ENCODE measurements at places on chromosomes 2 and 18.

- DNase-seq = no peak
These were observed 13.5 kb downstream of the ZFP36L2 start for GRCh38 chr2:43212931-43213330.

DNA sequence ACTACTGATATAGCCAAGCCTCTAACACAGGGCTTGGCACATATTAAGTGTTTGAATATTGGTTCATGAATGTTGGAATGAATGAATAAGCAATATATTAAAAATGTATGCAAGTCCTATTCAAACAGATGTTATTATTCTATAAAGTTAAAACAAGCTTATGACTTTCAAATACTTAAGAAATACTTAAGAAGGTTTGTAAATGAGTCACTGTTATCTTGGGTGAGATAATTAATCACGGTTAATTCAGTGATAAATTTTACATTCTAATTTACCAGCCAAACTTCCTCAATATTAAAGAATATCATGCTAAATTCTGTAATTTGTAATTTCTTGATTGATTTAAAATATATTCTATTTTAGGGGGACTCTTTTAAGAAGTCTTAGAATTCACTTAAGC lies 74.8 kb downstream of the RBMS1 start:
- DNase-seq = no peak

- no peak for DNase-seq
These were observed 74.1 kb upstream of the PXDN start for GRCh38 chr2:1818404-1818803.

DNA sequence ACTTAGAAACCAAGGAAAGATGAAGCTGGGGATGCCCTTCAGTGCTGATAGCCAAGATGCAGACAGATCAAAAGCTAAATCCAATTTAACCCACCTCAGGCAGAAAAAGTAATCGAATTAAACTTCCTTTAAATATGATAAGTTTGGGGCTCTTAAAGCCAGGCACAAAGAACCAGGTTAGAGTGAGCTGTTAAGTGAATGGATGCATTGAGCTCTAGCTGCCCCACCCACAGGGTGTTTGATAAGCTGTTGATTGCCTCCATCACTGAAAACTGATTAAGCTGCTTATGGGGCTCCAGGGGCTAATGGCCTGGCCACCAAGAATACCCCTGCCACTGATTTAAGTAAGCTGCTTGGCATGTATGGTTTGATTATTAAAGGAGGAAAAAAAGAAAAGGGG lies 119.8 kb downstream of the PLEKHM3 start:
- no peak for DNase-seq

DNA sequence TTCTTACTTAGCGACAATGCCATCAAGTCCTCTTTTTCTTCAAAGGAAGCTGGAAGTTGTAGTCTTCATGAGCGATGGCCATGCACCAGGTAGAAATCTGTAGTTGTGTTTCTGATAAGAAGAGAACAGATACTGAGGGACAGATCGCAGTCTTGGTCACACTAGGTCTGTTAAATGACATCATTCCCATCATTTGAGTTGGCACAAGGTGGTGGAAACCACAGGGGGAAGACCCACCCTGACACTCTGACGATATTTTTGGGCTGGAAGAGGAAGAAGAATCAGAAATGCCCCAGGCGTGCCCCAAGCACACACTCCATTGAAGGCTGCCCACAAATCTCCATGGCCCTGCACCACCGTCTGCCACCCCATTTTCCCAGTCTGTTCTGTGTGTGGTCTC lies 89.0 kb upstream of the BOD1L2 start:
- DNase-seq = no peak

DNA sequence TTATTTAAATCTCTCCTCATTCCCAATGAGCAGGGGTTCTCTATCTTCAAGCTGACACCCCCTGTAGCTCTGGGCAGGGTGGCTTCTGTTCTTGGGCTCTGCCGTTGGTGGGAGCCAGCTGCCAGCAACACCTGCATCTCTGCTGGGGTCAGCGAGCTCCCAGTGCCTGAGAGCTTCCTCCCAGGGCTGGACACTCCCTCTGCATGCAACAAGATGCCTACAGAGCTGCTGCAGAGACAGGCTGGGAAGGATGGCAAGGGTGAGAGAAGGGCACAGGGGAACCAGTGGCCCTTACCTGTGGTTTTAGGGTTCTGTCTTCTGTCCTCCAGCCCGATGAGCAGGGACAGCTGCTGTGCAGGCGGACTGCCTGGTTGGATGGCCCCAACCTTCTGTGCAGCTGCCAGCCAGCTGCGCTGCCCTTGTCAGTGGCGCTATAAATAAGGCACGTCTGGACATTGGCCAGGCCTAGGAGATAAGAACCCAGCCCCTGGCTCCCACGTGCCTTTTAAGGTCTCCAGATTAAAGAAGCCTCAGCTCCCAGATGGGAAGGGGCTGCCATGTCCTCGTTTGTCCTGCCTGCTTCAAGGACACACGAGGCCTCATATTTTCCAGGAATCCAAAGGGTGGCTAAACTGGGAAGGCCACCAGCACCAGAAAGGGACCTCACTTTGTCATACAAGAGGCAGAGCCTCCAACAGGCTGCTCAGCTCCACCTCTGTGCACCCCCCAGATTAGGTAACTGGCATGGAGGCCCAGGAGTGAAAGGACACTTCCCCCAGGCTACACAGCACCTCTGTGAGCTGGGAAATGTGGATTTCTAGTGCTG lies 39.5 kb upstream of the FHL2 start:
- no peak for DNase-seq

- no peak for DNase-seq
These were observed 71.9 kb downstream of the TNFRSF11A start for GRCh38 chr18:62396967-62397366.

- DNase-seq = no peak
These were observed 7.2 kb downstream of the SP5 start for GRCh38 chr2:170722301-170722700.

DNA sequence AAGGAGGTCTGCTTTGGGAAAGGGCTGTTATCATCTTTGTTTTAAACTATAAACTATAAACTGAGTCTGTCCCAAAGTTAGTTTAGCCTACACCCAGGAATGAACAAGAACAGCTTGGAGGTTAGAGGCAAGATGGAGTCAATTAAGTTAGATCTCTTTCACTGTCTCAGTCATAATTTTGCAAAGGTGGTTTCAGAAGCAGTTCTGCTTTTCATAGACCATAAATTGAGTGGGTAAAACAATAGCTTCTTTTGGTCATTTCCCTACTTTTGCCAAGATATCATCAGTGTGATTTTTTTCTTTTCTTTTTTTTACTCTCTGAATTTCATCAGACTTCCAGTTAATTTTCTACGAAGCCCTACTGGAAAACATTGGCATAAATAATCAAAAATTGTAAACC lies 117.0 kb downstream of the AP1S3 start:
- DNase-seq = no peak

GRCh38 chr2:41695198-41696113 lies 352.4 kb upstream of the PKDCC start:
- DNase-seq = no peak

- no peak for DNase-seq
These were observed 26.3 kb upstream of the E2F6 start for GRCh38 chr2:11492244-11492643.

- no peak for DNase-seq
These were observed 238.8 kb downstream of the ZNF407 start for GRCh38 chr18:74836296-74837139.

- DNase-seq = no peak
These were observed 384.4 kb downstream of the EIPR1 start for GRCh38 chr2:2993172-2993692.

DNA sequence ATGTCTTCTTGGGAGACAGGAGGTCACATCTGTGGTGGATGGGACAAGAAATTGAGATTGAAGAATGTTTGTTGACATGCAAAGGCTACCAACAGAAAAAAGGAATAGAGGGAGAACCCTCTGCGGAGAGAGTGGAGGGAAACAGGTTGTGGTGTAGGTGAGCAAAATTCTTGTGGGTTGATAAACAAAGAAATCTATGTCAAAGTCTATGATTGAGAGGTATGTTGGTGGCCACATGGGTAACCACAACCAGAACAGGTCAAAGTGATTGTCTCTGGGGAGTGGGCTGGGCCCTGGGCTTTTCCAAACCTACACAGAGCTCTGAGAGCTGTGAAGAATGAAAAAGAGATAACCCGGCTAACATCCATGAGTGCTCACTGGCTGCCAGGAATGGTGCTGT lies 62.8 kb upstream of the NCK2 start:
- DNase-seq = no peak

- no peak for DNase-seq
These were observed 19.2 kb upstream of the TANK start for GRCh38 chr2:161141033-161141432.

DNA sequence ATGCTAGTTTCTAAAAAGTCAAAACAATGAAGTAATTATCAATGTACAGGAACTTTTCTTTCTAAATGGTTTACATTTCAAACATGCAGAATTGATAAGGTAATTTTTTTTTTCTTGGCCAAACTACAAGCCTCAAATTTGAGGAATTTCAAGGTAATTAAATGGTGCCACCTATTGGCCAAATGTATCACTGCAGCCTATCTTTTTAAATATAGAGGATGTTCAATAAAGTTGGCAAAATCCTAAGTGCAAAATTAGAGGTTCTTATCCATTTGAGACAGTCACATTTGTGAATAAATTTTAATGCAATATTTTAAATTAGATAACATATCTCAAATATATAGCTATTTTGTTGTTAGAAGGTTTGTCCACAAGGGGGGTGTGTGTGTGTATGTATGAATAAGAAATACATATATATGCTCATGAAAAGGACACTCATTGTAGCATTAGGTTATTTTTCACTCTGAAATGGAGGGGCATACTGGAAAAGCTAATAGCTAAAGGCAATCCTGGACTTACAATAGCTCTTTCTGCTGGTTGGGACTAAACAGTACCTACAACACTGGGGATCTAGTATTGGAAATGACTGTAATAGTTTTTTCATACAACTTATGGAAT lies 26.2 kb downstream of the MMADHC start:
- peak; percentile 45 for DNase-seq

GRCh38 chr18:44654573-44654972 lies 26.1 kb upstream of the SETBP1 start:
- no peak for DNase-seq

DNA sequence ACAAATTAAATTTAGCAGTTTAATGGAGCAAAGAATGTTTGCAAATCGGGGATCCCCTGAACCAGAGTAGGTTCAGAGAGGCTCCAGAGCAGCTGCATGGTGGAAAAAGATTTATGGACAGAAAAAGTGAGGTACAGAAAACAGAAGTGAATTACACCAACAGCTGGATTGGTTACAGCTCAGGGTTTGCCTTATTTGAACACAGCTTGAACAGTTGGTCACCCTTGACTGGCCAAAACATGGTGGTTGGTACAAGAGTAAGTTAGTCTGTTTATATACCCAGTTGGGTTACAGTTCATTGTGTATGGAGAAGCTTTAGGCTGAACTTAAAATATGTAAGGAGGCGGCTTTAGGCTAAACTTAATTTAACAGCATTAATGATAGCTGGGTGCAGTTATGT lies 5.4 kb upstream of the CDCA7 start:
- no peak for DNase-seq

Measured in K562 (cell line).